Eye (tissue), 1 donor: ENCODE measurements at places on chromosomes 1 and 21.

DNA sequence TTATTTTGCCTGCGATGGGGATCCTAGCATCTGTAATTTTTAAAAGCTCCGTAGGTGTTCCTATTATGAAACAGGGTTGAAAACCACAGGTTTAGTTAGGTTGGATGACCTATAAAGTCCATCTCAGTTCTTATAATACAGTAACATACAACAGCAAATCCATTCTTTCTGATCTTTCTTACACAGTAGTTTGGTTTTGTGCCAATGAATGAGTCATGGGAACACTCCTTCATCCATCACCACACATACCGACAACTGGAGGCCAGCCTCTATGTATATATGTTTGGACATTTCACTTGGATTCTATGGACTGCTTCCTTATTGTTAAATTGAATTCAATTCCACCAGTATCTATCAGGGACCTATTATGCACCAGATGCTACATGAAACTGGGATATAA lies 118.4 kb upstream of the L1TD1 start:
- no peak for DNase-seq

DNA sequence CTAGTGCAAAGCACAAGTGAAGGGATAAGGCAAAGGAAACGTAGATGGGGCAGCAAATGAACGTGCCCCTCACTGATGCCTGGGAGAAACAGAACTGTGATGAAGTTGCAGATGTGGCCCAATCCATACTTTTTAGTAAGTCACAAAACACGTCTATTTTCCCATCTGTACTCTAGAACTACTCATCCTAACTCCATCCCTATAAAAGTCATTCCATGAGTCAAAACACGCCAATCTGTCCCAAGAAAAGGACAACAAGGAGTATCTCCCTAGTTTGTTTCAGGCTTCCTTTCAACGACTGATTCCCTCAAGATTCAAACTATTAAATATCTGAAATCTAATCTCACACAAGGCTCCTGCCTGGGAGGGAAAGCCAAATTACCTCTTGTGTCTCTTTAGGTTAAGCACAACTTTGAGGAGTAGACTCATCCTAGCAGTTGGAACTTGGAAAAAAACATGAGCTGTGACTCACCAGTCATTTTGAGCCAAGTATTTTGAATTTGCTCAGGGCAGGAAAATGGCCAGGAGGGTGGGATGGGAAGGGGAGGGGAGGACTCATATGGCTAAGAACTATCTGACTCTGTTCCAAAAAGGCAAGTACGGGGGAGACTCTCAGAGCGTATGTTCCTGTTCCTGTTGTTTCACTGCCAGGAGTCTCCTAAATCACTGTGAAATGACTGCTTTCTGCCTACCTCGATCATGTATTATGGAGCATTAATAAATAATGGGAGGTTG lies 214.5 kb upstream of the CAMK1G start:
- peak; percentile 69 for DNase-seq

DNA sequence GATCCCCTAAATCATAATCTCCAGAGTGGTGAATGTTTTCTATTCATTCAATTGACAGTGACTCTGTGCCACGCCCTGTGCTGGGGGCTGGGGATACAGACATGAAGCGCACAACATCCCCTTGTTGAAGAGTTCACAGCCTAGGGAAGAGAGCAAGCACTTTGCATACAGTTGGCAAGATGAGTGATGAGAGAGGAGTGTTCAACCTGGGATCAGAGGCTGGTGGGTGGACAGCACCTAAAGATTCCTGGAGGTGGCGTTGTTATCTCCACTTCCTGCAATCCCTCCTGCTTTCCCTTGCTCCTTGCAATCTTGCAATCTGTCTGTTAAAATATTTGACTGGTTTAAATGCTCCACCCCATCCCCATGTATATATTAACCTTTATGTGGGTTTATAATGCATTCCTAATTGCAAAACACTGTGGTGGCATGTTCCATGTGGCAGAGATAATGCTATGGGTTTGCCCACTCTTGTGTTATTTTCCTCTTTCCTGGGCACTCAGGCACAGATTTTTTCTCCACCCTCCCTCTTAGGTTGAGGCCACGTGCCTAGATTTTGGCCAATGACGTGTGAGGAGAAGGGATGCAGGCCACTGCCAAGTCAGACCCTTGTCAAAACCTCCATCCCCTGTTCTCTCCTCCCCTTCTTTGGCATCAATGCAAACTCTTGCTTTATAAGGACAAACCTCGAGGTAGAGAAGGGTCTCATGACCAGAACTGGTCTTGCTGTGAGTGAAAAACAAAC lies 36.2 kb upstream of the GADD45A start:
- no peak for DNase-seq

GRCh38 chr1:75203415-75204277 lies 69.5 kb downstream of the LHX8 start:
- peak; percentile 74 for DNase-seq
